ENCODE measurements at places on chromosomes 11 and 22.

GRCh38 chr11:33063326-33063881 lies 24.0 kb downstream of the TCP11L1 start:
- no peak for DNase-seq

GRCh38 chr11:47998733-47999359 lies 18.5 kb downstream of the PTPRJ start:
- DNase-seq = no peak

DNA sequence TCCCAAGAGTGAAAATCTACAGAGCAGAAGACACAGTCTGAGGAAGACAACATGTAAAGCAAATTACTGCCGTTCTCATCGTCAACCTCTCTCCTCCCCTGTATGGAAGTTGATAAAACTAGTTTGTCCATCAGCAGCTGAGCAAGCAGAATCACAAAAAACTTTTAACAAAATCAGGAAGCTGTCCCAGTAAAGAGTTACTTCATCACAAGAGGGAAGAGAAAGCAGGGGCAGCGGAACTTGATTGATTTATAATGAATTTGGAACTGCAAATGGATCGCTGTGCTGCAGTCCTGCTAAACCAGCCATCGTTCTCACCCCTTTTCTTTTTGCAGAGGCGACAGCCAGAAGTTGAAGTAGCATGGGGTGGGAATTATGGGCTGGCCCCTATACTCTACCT lies 13.7 kb upstream of the UCP3 start:
- no peak for DNase-seq

GRCh38 chr11:121652971-121653370 lies 200.2 kb upstream of the SORL1-AS1 start:
- no peak for DNase-seq

DNA sequence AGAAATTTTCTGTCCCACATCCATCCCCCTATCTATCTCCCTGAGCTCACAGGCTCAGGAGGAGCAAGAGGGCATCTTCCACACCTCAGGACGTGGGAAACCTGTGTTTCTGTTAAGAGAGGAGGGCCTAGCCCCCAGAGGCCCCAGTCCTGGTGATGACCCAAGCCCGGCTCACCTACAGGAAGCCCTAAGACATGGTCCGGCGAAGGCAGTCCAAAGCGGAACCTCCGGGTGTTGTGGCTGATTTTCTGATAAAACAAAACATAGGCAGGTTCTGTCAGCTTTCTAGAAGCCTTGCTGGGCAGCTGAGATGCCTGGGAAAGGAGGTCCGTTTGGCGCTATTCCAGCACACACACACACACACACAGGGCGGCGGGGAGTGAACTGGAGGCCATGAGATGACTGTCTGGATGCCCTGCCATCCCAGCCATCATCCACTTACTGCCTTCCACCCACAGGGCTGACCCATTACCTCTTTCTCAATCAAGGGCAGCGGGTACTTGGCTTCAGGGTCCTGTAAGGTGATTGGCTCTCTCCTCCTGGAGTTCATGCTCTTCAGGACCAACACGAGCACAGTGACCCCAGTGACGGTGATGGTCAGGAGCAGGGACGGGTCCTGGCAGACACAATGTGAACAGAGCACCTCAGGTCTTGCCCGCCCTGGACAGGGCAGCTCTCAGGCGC lies 882 bp downstream of the CYB5R2 start:
- no peak for DNase-seq

GRCh38 chr11:114098927-114099326 lies 39.4 kb downstream of the ZBTB16 start:
- no peak for DNase-seq

DNA sequence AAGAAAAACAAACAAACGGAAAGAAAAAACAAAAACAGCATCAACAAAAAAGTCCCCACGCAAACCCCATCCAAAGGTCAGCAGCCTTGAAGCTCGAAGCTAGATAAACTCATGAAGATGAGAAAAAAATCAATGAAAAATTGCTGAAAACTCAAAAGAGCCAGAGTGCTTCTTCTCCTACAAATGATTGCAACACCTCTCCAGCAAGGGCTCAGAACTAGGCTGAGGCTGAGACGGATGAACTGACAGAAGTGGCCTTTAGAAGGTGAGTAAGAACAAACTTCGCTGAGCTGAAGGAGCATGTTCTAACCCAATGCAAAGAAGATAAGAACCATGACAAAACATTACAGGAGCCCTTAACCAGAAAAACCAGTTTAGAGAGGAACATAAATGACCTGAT lies 18.4 kb upstream of the FTH1 start:
- DNase-seq = no peak

- DNase-seq = no peak
These were observed 48.5 kb downstream of the GUCY1A2 start for GRCh38 chr11:106969644-106970355.

DNA sequence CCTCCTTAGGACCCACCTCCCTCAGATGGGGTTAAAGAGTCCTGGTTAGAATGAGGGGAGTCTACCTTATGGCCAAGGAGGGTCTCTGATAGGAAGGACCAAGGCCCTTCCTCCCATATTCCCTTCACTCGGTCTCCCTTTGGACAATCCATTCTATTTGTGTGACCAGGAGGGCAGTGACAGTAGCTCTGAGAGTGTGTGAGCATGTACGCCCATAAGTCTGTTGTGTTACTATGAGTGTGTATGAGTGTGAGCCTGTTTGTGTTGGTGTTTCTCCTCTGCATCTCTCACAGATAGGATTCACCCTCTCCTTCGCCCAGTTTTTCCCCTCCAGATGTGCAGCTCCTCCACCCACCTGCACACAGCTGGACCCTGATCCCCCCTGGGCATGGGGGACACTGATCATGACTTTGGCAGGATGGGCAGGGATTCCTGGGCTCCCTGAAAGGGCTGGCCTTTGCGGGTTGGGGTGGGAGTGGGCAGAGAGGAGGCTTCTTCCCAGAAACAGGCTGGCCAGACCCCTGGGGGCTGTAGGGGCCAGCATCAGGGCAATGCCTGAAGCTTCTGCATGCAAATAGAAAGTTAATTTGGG lies 14.5 kb downstream of the PHLDB1 start:
- no peak for DNase-seq

DNA sequence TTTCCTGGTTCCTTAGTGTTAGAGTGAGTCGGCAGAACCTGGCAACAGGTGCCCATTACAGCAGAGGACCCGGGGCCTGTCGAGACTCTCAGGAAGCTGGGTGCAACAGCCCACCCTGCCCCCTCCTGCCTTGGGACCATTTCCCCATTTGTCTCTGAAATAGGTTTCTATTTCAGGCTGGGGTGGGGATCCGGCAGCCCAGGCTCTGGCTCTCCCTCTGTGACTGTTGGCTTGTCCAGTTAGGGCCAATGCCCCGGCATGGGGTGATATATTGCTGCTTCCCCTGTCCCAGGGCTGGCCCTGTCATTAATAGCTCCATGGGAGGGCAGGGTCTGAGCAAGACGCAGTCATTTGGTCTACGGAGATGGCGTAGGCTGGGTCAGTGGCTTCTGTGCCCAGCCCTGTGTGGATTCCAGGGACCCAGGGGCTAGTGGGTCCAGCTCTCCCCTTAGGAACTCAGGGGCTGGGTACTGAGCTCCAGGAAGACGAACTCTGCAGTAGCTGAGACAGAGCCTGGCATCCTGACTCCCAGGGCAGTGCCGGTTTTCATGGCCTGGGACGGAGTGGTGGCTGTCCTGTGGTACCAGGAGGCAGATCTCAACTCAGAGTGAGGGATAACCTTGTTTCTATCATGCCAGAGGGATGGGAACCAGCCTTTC lies 2.7 kb downstream of the P2RY6 start:
- DNase-seq = no peak

- no peak for DNase-seq
These were observed 8.9 kb upstream of the UCP2 start for GRCh38 chr11:73991471-73992006.

DNA sequence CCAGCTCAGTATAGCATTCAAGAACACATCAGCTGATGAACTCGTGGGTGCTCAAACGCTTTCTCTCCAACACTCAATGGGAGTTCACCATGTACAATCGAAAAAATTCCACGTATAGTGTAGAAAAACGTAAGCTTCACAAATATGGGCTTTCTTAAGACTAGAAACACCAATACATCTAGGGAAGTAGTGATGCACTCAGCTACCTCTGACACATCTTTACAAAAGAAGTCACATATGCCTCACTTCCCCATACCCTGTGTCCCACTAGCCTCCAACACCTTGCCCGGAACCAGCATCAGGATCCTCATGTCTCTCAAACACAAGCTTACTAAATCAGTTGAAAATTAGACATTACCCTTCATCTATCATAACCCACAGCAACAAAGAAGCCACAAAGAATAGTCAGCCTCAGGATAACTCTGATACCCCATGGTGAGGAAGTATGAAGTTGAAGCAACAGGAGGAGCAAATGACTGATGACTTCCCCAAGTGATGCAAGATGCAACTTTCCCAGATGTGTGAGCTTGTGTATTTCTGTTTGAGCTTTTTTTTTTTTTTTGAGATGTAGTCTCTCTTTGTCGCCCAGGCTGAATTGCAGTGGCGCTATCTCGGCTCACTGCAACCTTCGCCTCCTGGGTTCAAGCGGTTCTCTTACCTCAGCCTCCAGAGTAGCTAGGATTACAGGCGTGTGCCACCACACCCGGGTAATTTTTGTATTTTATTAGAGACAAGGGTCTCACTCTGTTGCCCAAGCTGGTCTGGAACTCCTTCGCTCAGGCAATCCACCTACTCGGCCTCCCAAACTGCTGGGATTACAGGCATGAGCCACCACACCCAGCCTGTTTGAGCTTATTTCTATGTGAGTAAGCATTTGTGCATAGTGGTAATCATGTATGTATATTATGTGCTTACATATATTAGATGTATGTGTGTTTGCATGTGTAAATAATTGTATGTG lies 8.5 kb upstream of the DENND5A start:
- no peak for DNase-seq

GRCh38 chr11:134537941-134538340 lies 125.9 kb upstream of the B3GAT1 start:
- no peak for DNase-seq

DNA sequence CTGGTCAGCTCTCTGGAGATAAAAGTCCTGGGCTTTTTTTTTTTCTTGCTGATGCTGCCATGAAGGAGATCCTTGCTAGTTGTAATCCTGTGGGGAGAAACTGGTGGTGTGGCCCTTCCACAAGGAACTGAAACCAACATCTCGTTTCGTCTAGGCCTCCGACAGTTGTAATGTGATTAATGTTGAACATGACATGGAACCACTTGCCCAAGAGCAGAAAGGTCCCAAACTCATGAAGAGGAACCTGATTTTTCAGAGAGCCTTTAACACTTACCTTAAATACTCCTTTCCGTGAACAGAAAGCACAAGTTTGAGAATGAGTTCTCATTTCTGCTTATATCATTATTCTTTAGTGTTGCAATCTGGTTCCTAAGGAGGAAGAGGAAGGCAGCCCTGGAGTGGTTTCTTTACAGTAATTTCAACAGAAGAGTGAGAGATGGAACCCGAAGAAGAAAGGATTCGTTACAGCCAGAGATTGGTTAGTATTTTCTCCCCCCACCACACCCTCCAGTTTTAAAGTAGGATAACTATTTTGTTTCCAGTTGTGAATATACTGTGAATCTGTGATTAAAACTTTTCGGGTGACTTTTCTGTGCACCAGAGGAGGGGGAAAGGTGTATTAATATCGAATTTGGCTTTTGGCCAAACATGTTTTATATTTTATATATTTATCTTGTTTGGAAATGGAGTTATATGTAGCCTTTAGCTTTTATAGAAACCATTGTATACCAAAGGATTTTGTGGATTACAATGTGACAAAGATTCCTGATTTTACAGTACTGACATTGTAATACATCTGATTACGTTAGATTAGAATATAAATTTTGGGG lies 2.0 kb downstream of the KDM2A start:
- peak; percentile 18 for DNase-seq

- DNase-seq = no peak
These were observed 1.2 kb upstream of the TSKU start for GRCh38 chr11:76781807-76782530.

GRCh38 chr11:85810521-85810870 lies 445 bp downstream of the SYTL2 start:
- DNase-seq = no peak

DNA sequence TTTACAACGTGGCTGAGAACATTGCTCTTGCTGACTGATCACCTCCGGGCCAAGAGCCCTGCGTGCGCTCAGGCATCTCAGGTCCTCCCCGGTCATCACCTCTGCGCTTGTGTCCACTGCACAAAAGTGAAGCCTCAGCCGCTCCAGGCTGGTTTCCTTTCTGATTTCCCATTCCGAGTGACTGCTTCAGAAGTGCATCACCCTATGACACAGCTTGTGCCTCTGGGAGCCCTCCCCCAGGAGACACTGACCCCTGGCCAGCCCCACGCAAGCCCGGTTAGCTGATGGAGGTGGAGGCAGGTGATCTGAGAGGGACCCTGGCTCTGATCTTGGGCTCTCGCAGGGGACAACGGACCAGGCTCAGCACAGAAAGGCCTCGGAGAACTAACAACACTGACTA lies 38.3 kb upstream of the GNB1L start:
- DNase-seq = no peak

DNA sequence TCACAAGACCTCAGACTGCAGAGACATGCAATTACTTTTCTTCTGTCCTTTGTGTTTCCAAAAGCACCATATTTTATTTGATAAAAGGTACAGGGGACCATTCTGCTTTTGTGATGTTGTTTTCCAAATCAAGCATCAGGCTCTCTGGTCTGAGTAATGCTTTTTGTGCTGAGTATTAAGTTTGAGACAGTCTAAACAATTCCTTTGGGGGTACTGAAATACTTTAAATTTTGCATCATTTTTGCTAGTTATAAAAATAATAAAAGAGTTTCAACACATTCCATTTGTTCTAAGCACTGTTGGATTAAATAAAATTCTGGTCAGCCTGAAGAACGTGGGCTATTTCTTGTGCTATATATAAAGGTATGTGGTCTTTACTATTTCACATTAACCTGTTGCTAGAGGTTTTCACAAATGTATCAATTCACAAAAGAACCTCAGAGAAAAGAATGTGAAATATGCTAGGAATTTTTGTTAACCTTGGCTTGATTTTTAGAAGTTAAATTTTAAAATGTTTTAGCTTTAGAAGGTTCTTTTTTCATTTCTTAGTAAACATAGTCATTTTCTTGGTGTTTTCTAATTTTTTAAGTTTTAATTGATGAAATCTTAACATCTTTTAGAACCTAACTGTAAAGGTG lies 61.6 kb downstream of the C22orf31 start:
- no peak for DNase-seq

GRCh38 chr22:38350444-38351359 lies 33.5 kb upstream of the CSNK1E start:
- DNase-seq = no peak

- no peak for DNase-seq
These were observed 155.0 kb upstream of the NCAM1 start for GRCh38 chr11:112806256-112806655.

DNA sequence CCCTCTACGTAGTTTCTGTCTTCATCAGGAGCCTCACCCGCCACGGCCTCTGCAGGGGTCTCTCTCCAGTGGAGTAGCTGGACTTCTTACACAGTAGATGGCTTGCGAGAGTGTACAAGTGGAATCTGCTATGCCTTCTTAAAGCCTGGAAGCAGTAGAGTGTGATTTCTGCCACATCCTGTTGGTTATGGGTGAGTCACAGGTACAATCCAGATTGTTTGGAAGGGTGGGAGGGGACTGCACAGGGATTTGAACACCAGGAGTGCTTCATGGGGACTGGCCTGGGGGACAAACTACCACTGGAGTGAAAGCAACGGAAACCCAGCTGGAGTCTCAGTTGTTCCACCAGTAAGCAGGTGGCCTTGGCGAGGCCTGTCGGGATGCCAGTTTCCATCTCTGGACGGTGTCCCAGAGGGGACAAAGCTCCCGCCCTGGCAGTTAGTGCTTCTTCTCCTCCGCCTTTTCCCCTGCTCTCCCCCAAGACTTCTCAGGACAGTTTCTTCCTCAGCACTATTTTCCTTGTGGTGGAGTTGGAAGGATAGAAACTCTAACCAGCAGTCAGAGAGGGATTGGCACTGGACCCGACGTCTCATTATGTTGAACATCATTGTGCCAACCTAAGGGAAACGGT lies 85.0 kb upstream of the RCN1 start:
- DNase-seq = no peak

All from activated CD4-positive, alpha-beta T cell treated with anti-CD3 and anti-CD28 coated beads for 48 hours (primary cell).